Osteocyte (in vitro differentiated cells): ENCODE measurements at places on chromosomes 11 and 22. TPM values are rescaled to one million over a fixed set of nuclear protein-coding genes. Genes with fewer than 3 reads are reported as not detected.

SPON1 gene
- total RNA-seq = 0.05 and 0.10 TPM in 2 replicates

TRIM51 gene
- not detected in 2 replicates for total RNA-seq

RASSF10 gene
- total RNA-seq = not detected in 2 replicates

PPFIBP2 gene
- 72.6 and 74.1 TPM in 2 replicates for total RNA-seq

FLRT1 gene
- 0.54 and 0.65 TPM in 2 replicates for total RNA-seq

MS4A1 gene
- not detected in 2 replicates for total RNA-seq

DPAGT1 gene
- 44.4 and 45.2 TPM in 2 replicates for total RNA-seq

TMEM45B gene
- total RNA-seq = not detected in 2 replicates

PLEKHA7 gene
- 14.9 and 15.6 TPM in 2 replicates for total RNA-seq

RHOD gene
- total RNA-seq = 9.3 and 9.4 TPM in 2 replicates

B4GALNT4 gene
- 61.0 and 63.3 TPM in 2 replicates for total RNA-seq

CHST1 gene
- total RNA-seq = 0.16 and 0.67 TPM in 2 replicates

NCAM1 gene
- total RNA-seq = 1.9 and 2.2 TPM in 2 replicates

GAB2 gene
- 11.4 TPM in 2 replicates for total RNA-seq

RRP8 gene
- total RNA-seq = 15.3 and 17.8 TPM in 2 replicates

CAVIN3 gene
- 30.7 and 32.0 TPM in 2 replicates for total RNA-seq

SLC22A9 gene
- total RNA-seq = not detected in 2 replicates

OR52E8 gene
- not detected in 2 replicates for total RNA-seq

APOL5 gene
- not detected in 2 replicates for total RNA-seq

MIOX gene
- total RNA-seq = 0.76 and 1.5 TPM in 2 replicates

HBB gene
- not detected in 2 replicates for total RNA-seq

ROM1 gene
- total RNA-seq = 3.3 and 4.4 TPM in 2 replicates

DDTL gene
- not detected in 2 replicates for total RNA-seq

FOXRED2 gene
- 48.0 and 48.9 TPM in 2 replicates for total RNA-seq

SSH3 gene
- total RNA-seq = 28.5 and 28.6 TPM in 2 replicates

TECTA gene
- 0.94 and 1.3 TPM in 2 replicates for total RNA-seq

LRRC32 gene
- 35.6 and 39.6 TPM in 2 replicates for total RNA-seq

GALNT18 gene
- total RNA-seq = 39.8 and 42.5 TPM in 2 replicates

TBX10 gene
- not detected in 2 replicates for total RNA-seq

HTR3A gene
- not detected in 2 replicates for total RNA-seq

TSKU gene
- total RNA-seq = 84.0 and 84.1 TPM in 2 replicates

OR5L2 gene
- not detected in 2 replicates for total RNA-seq

OR11H1 gene
- not detected in 2 replicates for total RNA-seq

BLID gene
- 1.0 and 1.4 TPM in 2 replicates for total RNA-seq

PATE2 gene
- total RNA-seq = not detected in 2 replicates

CHEK2 gene
- 9.9 and 11.2 TPM in 2 replicates for total RNA-seq

BTG4 gene
- not detected in 2 replicates for total RNA-seq

CD3D gene
- not detected in 2 replicates for total RNA-seq

UFD1 gene
- total RNA-seq = 72.5 and 74.9 TPM in 2 replicates

PKDREJ gene
- total RNA-seq = 0.05 TPM in 1 of 2 replicates, not detected in the other

CCDC116 gene
- total RNA-seq = 0.59 and 0.78 TPM in 2 replicates

DDX17 gene
- total RNA-seq = 439 and 466 TPM in 2 replicates

DNAJB7 gene
- total RNA-seq = not detected in 2 replicates

RFPL3 gene
- not detected in 2 replicates for total RNA-seq

ALKBH8 gene
- 5.0 and 7.0 TPM in 2 replicates for total RNA-seq

TMEM151A gene
- 0.46 and 0.55 TPM in 2 replicates for total RNA-seq

GPR83 gene
- not detected in 2 replicates for total RNA-seq

CRYBA4 gene
- not detected in 2 replicates for total RNA-seq

NAGA gene
- 23.5 and 24.8 TPM in 2 replicates for total RNA-seq

NCF4 gene
- not detected in 2 replicates for total RNA-seq

LMNTD2 gene
- 6.0 and 6.4 TPM in 2 replicates for total RNA-seq

KRTAP5-10 gene
- 0.30 and 0.31 TPM in 2 replicates for total RNA-seq

FXYD6 gene
- total RNA-seq = 0.99 and 1.7 TPM in 2 replicates

PRG2 gene
- total RNA-seq = not detected in 2 replicates

RFPL1 gene
- total RNA-seq = not detected in 2 replicates

OR2AG1 gene
- total RNA-seq = not detected in 2 replicates

MN1 gene
- total RNA-seq = 145 and 153 TPM in 2 replicates

MS4A12 gene
- not detected in 2 replicates for total RNA-seq

RFPL2 gene
- total RNA-seq = not detected in 2 replicates
